Stimulated activated CD8-positive, alpha-beta memory T cell treated with anti-CD3 and anti-CD28 coated beads, Interleukin-15, amount 100 ng/mL, for 4 hours (primary cell): ENCODE measurements at places on chromosomes 1 and 21.

GRCh38 chr1:34759503-34760357 lies at the start of gene GJB4:
TSS of gene GJB4 (plus strand) at chr1:34759740. CDS start at chr1:34761255, 1,515 bp downstream.
- DNase-seq = no peak

DNA sequence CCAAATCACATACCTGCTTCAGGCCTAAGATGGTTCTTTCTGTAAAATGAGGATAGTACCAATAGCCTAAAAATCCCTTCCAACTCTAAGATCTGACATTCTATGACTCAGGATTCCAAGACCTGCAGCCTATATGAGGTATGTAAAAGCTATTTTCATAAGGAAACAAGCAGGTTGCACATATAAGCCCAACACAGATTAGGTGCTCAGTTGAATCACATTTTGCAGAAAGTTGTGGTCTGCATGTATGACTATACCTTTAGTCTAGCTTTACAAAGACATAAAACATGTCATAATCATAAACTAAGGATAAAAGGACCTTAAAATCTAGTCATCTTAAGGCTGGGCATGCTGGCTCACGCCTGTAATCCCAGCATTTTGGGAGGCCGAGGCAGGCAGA lies 7.3 kb downstream of the KTI12 start:
- no peak for DNase-seq

DNA sequence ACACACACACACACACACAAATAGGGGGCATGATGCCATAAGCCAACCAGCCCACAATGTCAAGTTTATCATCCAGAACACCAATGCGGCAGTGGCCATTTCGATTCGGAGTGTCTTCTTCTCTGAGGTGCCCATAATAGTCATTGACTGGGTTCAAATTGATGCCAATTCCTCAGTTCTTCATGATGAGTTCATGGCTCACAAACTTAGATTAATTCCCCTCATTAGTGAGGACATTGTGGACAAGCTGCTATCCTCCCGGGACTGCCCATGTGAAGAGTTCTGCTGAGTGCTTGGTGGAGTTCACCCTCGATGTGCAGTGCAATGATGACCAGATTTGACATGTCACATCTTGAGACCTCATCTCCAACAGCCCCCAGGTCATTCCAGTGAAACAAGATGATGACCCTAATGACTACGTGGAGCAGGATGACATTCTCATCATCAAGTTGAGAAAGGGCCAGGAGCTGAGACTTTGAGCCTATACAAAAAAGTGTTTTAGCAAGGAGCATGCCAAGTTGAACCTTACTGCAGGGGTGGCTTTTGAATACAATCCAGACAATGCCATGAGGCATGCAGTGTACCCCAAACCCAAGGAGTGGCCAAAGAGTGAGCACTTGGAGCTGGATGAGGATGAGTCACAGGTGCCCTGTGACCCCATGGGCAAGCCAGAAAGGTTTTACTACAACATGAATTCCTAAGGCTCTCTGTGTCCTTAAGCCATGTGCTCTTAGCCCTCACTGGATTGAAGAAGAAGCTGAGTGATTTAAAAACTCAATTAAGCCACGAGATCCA lies 211.6 kb upstream of the SAMSN1 start:
- no peak for DNase-seq

- DNase-seq = no peak
Measured at GRCh38 chr1:118973032-118973431, 15.1 kb downstream of the TBX15 start.

GRCh38 chr21:44817914-44818639 lies at the start of gene SUMO3:
TSS of gene SUMO3 (minus strand) at chr21:44818062. CDS start at chr21:44817968, 94 bp downstream.
- DNase-seq = peak; percentile 73

DNA sequence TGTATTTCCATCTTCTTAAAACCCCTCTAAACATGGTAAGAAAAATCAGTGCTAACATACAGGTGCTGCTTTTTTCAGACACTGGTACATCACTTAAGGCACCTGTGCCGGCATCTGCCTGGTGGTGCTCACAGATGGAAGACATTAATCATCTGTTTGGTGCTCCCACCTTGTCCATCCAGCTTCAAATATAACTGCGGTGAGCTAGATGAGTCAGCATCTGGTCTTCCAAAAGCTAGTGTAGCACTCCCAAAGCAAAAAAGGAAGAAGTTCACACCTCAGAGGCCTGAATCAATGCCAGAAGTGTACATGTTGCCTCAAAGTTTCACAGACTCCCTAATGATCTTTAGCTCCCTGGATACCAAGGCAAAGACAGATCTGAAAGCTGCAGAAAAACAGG lies 44.4 kb downstream of the TM2D1 start:
- no peak for DNase-seq

GRCh38 chr1:111754984-111755330 lies 744 bp upstream of the DDX20 start:
- DNase-seq = no peak

DNA sequence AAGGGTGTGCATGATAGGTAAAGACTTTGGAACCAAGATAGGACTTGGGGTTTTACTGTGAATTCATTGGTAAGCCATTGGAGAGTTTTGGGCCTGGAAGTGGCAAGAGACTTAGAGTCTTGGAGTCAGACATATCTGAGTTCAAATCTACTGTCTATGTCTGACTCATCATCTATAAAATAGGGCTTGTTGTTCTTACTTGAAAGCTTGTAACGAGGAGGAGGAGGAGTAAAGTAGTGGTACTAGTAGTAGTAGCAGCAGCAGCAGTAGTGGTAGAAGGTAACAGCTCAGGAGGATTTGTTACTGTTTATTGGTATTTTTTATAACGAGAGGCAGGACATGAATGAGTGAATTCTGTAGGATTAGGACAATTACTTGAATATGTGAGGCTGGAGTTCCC lies 62.7 kb downstream of the CACHD1 start:
- no peak for DNase-seq

- DNase-seq = no peak
Measured at GRCh38 chr1:165109013-165109412, 247.5 kb downstream of the LMX1A start.
